Posterior cingulate gyrus (tissue), 11 donors: ENCODE measurements at places on chromosomes 5 and 9.

DNA sequence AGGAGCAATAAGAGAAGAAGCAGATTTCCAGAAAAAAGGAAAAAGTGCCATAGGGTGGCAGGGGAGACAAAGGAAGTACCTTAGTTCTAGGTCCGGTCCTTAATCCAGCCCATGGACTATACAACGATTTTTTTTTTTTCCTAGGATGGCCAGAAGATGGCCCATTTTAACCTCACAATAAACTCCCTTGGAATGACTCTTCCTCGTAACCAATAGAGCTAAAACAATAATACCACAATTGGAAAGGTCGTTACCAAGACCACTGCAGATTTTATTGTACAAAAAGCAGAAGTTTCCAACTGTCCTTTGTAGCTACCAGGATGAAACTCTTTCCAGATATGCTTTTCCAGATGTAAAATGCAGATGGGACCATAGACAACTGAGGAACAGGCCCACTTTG is 34.4 kb upstream of the SSBP2 start:
- no peak for DNase-seq

GRCh38 chr9:124652203-124652602 is 118.9 kb downstream of the NR6A1 start:
- DNase-seq, result no peak

GRCh38 chr5:159249158-159249557 is 13.9 kb upstream of the UBLCP1 start:
- no peak for DNase-seq

GRCh38 chr9:128643519-128644300 is 12.9 kb downstream of the DYNC2I2 start:
- no peak for DNase-seq

DNA sequence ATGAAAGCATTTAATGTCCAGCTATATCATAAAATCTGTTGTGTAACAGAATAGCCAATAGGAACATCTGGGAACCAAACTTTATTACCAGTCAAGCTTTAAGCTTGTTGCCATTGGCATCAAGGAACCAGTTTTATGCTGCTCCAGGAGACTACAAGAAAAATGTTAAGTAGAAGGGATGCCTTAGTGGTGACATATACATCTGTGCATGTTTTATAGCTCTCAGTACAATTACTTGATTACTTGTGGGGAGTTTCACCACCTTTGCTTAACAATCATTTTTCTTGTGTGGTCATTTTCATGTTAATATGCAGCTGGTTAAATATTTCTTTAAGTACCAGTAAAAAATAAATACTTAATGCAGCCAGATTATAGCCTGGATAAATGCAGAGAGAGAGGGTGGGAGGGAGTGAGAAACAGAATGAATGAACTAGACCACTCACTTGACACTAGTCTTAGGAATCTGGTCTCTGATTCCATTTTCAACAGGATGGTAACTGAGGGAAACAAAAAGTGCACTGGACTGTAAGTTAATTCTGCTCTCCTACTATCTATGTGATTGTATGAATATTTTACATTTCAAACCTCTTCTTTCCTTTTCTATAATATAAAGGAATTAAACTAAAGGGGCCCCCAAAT is 35.7 kb upstream of the LURAP1L start:
- no peak for DNase-seq

GRCh38 chr5:138138949-138139780 is at the start of gene NME5:
Gene NME5, minus strand, starts transcription at chr5:138139428. Its CDS starts 648 bp downstream, at chr5:138138780.
- peak; percentile 87 for DNase-seq

DNA sequence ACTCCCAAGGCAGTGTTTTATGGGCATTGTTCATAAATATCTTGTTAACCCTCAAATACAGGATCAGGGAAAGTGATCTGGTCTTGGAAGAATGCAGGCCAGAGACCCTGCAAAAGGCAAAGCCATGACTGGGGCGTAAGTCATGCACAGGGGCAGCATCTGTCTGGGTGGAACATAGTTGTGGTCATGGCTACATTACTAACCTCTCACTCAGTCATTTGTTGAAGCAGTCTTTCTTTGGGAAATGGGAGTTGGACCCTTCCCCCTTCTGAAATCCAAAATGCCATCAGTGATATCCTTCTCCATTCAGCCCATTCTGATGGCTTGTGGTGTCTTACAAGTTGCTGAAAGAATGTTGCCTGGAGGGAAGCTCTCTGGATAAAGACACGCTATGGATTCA is 68.1 kb downstream of the GDNF start:
- no peak for DNase-seq

DNA sequence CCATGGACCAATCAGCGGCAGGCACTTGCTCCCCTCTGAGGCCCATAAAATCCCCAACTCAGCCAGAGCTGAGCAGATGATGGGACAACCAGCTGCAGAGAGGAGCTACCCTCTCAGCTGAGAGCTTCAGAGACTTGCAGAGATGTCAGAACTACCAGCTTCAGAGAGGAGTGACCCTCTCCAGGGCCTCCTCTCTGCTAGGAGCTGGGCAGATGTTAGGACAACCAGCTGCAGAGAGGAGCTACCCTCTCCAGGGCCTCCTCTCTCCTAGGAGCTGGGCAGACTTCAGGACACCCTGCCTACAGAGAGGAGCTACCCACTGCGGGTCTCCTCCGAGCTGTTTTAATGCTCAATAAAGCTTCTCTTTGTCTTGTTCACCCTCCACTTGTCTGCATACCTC is 3.0 kb upstream of the AUH start:
- DNase-seq, result no peak

GRCh38 chr9:73434826-73435225 is 283.2 kb downstream of the ANXA1 start:
- DNase-seq, result no peak

DNA sequence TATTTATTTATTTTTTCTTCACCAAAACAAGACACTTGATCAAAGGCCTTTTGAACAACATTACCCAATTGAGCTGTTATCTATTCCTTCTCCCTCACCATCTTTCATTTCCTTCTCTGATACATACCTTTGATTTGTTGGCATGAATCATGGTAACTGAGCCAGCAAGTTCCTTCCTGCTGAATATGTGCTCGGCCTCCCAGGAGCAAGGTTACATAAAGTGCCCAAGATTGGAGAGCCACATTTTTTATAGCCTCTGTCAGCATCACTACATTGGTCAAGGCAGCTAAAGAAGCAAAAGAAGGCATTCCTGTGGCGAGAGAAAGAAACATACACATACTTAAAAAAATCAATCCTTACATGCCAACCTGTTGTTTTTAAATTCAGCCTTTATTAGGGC is 369.6 kb downstream of the CYLC2 start:
- DNase-seq, result no peak

- DNase-seq, result no peak
These were observed 69.4 kb upstream of the MEF2C start for GRCh38 chr5:88952344-88952743.
